Fibroblast of skin of abdomen (primary cell): ENCODE measurements at places on chromosomes 5 and 9.
A peak's percentile ranks its signal among the peaks of the same experiment; 100 is the strongest.

- DNase-seq, result no peak
Observed at GRCh38 chr5:25858019-25858418, 1180.4 kb downstream of the CDH9 start.

GRCh38 chr5:137415231-137415681 lies 83.9 kb downstream of the SPOCK1 start:
- DNase-seq, result peak; percentile 81

DNA sequence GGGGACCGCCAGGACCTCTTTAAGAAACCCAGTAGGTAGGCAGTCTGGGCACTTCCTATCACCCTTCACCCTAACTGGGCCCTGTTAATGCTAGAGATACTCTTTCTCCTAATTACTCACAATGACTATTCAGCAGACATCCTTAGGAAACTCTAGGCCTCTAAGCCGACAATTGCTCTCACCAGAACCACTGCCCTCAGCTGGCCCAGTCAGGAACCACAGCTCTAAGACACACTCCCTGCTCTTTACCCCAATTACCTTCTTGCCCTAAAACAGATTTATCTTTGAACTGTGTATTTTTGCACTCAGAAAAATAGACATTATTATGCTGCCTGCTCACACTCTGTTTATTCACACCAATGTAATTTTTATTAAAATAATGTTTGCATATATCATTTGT lies 432.6 kb upstream of the SLC30A5 start:
- peak; percentile 14 for DNase-seq

GRCh38 chr9:86705490-86705889 lies 241.8 kb downstream of the GAS1 start:
- DNase-seq, result peak; percentile 69

- no peak for DNase-seq
Observed at GRCh38 chr5:33482335-33482734, 41.6 kb downstream of the TARS1 start.
